Fibroblast of the aortic adventitia (primary cell): ENCODE measurements at places on chromosomes 1 and 21. TPM values are rescaled to one million over a fixed set of nuclear protein-coding genes. Genes with fewer than 3 reads are reported as not detected.

The SLC30A7 gene
- 14.6 and 75.3 TPM in 2 replicates for total RNA-seq

The CCDC17 gene
- total RNA-seq: 0.72 and 4.0 TPM in 2 replicates

The PLA2G2F gene
- total RNA-seq: not detected in 2 replicates

The AVPR1B gene
- total RNA-seq: not detected in 2 replicates

The KCNE2 gene
- not detected in 2 replicates for total RNA-seq

The RWDD3 gene
- 12.5 and 20.6 TPM in 2 replicates for total RNA-seq

The FNDC10 gene
- total RNA-seq: 4.5 and 5.9 TPM in 2 replicates

The S100A5 gene
- 0.99 TPM in 1 of 2 replicates, not detected in the other for total RNA-seq

The UMODL1 gene
- not detected in 2 replicates for total RNA-seq

The CDC14A gene
- 5.0 and 6.3 TPM in 2 replicates for total RNA-seq

The DYRK3 gene
- total RNA-seq: 19.7 and 27.7 TPM in 2 replicates

The KRTAP19-3 gene
- total RNA-seq: not detected in 2 replicates

The MFSD2A gene
- total RNA-seq: 0.49 and 2.3 TPM in 2 replicates

The PGBD2 gene
- total RNA-seq: 3.1 and 4.7 TPM in 2 replicates

The LDLRAD1 gene
- total RNA-seq: not detected in 2 replicates

The RTCA gene
- 43.2 and 118 TPM in 2 replicates for total RNA-seq

The DISP3 gene
- not detected in 2 replicates for total RNA-seq

The ASCL5 gene
- not detected in 2 replicates for total RNA-seq

The RGS1 gene
- not detected in 2 replicates for total RNA-seq

The SELENOF gene
- 206 and 321 TPM in 2 replicates for total RNA-seq

The C1orf50 gene
- total RNA-seq: 4.2 and 5.4 TPM in 2 replicates

The FTCD gene
- total RNA-seq: 0.25 and 0.27 TPM in 2 replicates

The APP gene
- total RNA-seq: 404 and 722 TPM in 2 replicates

The C1orf53 gene
- 0.98 and 4.5 TPM in 2 replicates for total RNA-seq

The CACNA1S gene
- not detected in 2 replicates for total RNA-seq

The GUCA2B gene
- not detected in 2 replicates for total RNA-seq

The TFF3 gene
- not detected in 2 replicates for total RNA-seq
